ENCODE measurements at places on chromosomes 4 and X.

DNA sequence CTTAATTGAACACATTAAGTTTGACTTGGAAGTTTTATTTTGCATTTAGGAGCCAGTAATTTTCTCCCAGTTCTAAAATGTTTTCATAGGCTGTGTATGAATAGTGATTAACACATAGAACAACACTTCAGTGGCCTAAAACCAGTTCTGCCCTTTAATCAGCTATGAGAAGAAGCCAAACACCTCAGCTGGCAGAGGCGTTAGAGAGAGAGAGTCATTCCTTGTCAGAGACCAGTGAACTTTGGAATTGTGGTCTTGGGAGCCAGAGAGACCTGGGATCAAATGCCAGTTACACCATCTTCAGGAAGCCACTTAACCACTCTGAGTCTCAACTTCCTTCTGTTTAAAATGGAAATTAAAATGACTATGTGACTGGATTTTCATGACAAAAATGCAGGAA, 39.3 kb upstream of the PRPS2 start:
- DNase-seq = no peak

DNA sequence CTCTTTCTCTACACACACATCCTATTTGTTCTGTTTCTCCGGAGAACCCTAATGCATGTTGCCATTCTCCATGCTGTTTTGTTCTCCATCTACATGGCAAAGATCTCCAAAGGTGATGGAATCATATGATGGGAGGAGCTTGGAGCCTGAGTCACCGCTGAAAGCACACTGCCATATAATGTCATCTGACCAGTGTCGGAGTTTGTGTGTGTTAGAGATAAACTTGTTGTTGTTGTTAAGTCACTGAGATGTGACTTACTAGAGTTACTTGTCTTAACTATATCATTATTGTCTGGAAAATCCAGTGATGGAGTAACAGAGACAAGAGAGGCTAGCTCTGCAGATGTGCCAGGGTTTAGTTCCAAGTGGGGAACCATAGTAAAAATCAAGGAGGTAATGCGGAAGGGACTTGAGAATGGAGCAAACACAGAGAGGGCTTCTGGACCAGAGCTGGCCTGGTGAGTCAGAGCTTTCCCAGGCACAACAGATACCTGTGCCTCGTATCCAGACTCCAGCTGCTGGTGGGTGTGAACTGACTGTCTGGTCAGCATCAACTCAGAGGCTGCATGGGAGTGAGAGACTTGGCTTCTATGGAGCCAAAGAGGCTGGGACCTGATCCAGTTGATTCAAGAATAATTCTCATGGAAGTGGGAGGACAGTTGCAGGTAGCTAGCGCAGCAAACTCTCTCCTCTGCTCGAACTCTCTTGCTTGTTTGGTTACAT, 30.6 kb upstream of the CCKAR start:
- DNase-seq = no peak

- DNase-seq = no peak
Observed at GRCh38 chr4:8844976-8845690, 26.5 kb downstream of the HMX1 start.

GRCh38 chr4:33411182-33411581, 2691.0 kb downstream of the PCDH7 start:
- peak; percentile 19 for DNase-seq

GRCh38 chr4:138236037-138236436, 6.1 kb downstream of the SLC7A11 start:
- no peak for DNase-seq

- no peak for DNase-seq
Observed at GRCh38 chrX:123331859-123332258, 147.8 kb downstream of the GRIA3 start.

DNA sequence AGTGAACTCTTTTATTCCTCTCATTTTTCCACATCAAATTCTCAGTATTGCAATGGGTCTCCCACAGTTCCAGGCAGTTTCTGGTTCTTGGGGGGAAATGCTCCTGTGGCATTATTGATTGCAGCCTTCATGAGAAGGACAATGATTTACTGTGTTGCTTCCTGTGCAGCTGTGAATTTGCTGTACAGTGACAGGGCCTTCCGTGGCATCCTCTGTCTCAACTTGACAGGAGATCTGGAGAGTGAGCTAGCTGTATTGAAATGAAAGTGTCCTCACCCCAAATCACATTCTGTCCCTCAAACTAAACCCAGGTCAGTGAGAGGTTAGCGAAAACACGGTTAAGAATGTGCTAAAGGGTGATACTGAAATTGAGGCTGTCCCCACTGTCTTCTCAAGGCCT, 77.1 kb upstream of the ATOH1 start:
- no peak for DNase-seq

DNA sequence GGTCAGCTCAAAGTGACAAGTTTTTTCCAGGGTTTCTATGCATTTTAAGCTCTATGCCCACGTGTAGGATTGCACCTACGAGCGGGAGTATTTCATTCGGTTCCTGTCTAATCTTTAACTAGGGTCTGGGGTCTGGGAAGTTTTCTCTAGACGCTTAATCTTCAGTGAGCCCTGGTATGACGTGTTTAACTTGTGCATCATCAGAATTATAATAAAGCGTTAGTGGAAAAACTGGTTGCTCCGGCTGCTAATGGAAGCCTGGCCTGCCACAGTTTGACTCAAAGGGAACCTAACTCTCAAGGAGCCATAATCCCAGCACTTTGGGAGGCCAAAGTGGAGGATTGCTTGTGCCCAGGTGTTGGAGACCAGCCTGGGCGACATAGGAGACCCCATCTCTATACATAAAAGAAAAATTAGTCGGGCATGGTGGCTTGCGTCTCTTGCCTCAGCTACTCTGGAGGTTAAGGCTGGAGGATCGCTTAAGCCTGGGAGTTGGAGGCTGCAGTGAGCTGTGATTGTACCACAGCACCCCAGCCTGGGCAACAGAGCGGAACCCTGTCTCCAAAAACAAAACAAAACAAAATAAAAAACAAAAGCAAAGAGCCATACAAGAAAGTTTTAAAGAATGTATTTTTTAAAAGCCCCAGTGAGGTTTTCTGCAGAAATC, 30.2 kb downstream of the ARSD start:
- DNase-seq = no peak

- DNase-seq = no peak
Observed at GRCh38 chrX:68894142-68894512, 65.3 kb downstream of the EFNB1 start.

DNA sequence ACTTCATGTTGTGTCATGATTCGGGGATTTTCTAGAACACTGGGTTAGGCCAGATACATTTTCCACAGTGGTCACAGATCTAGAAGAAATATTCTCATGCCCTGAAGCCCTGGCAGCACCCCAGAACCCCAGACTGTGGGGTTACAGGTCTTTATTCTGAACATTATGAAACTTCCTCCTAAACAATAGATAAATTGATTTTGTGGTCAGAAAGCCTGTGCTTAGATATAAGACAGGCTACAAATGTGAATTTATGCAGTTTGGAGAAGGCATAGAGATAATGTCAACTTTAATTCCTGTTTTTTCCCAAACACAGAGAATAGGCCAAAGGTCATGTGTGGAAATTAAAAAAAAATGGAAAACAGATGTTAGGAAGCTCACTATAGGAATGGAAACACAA, 492.9 kb downstream of the SPRY1 start:
- no peak for DNase-seq

- DNase-seq = no peak
Observed at GRCh38 chr4:83782591-83782990, 246.7 kb downstream of the GPAT3 start.

- no peak for DNase-seq
Observed at GRCh38 chrX:68999356-68999755, 165.9 kb downstream of the PJA1 start.

DNA sequence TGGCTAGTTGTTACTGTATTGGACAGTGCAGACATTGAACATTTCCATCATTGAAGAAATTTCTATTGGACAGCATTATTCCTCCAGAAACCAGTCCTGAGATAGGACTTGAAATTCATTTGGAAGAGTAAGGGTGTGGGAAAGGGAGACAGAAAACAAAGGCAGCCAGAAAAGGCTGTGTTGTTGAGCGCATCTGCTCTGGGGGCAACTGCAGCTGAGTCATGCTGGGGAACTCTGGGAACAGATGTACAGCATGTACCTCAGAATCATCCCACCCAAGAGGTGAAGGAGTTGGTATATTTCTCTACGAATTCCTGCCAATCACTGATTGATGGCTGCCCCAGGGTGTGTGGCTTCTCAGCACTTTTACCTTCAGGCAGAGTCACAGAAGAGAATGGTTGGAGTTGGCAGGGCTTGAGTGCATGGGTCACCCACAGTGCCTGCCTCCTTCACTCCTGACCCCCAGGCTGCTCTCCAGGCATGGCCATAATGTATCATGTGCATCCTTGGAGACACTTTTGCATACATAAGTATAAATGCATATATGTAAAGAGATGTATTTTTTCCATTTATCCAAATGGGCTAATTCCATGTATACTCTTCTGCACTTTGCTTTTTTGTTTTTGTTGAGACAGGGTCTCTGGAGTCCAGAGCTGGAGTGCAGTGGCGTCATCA, 39.4 kb downstream of the GEMIN8 start:
- no peak for DNase-seq

GRCh38 chr4:6021831-6022606, 3.8 kb upstream of the C4orf50 start:
- DNase-seq = no peak

- DNase-seq = no peak
Observed at GRCh38 chrX:154123241-154124219, 20.5 kb upstream of the OPN1LW start.

- DNase-seq = peak; percentile 72
Observed at GRCh38 chr4:82469791-82470345, 39.5 kb downstream of the ENOPH1 start.

DNA sequence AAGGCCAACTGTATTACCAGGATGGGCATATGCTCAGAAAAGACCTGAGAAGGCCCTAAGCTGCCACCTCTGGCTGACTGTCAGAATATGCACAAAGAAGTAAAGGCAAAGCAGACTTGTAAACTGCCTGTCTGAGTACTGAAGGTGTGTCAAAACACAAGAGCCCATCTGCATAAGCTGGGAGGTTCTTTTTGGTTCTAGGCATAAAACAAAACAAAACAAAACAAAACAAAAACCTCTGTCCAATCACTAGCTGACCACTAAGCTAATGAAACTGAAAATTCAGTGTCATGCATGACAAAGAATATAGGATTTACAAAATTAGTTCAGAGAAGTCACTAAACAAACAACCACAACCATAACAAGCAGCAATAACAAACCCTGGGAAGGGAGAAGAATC, 20.6 kb downstream of the SH3D19 start:
- peak; percentile 4 for DNase-seq

DNA sequence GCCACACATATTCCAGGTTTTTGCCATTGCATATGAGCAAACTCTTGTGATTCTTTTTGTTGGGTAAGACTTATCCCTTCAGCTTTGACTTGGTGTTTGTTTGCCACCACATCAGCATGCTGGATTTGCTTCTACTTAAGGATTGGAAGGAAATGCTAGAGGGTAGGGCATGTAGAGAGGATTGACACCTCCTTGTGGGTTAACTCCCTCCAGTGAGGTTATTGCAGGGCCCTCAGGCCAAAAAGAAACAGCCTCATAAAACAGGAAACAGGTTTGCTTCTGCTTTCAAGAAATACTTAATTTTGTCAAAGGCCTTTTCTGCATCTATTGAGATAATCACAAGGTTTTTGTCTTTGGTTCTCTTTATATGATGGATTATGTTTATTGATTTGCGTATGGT, 15.2 kb upstream of the INPP4B start:
- DNase-seq = no peak

GRCh38 chrX:153460826-153461225, 9.6 kb downstream of the HAUS7 start:
- DNase-seq = peak; percentile 51

DNA sequence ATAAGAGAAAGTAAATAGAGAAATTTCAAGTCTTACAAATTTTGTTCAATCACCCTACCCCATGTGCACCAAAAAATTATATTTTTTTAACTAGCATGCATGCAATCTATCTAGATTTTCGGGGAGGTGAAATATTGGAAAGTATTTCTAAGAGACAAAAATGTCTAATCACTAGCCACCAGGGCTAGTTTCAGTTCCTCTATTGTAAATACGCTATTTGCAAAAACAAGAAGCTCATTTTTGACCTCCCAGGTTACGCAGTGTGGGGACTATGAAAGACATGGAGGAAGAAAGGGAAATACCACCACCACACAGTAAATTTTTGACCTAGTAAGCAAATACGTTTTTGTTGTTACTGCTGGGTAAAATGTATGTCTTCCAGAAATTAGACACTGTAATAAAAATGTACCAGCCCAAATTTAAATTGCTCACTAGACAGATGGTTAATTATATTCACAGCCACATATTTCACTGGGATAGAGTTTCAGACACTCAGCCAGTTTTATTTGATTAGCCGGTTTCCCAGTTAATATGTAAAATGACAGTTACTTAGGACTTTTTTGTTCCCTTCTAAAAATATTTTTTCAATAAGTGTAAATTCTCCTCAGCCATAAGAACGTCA, 2.2 kb downstream of the NEXMIF start:
- no peak for DNase-seq

GRCh38 chrX:104282166-104282725, 27.5 kb upstream of the ESX1 start:
- no peak for DNase-seq

DNA sequence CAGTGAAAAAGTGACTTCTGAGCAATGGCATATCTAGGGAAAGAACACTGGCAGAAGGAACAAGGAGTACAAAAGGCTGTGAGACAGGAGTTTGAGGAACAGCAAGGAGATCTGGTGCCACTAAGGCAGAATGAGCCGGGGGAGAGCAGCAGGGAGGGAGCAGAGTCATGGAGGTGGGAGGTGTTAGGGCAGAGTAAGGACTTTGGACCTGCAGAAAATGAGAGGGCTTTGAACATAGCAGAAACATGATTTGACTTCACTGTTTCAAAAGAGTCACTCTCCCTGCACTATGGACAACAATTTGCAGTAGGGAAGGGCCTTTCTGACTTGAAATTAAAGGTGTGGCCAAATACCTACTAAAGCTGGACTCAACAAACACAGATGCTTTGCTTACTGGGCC, 356.2 kb downstream of the ADGRL3 start:
- no peak for DNase-seq

GRCh38 chr4:159107203-159107925, 4.5 kb downstream of the RAPGEF2 start:
- no peak for DNase-seq

DNA sequence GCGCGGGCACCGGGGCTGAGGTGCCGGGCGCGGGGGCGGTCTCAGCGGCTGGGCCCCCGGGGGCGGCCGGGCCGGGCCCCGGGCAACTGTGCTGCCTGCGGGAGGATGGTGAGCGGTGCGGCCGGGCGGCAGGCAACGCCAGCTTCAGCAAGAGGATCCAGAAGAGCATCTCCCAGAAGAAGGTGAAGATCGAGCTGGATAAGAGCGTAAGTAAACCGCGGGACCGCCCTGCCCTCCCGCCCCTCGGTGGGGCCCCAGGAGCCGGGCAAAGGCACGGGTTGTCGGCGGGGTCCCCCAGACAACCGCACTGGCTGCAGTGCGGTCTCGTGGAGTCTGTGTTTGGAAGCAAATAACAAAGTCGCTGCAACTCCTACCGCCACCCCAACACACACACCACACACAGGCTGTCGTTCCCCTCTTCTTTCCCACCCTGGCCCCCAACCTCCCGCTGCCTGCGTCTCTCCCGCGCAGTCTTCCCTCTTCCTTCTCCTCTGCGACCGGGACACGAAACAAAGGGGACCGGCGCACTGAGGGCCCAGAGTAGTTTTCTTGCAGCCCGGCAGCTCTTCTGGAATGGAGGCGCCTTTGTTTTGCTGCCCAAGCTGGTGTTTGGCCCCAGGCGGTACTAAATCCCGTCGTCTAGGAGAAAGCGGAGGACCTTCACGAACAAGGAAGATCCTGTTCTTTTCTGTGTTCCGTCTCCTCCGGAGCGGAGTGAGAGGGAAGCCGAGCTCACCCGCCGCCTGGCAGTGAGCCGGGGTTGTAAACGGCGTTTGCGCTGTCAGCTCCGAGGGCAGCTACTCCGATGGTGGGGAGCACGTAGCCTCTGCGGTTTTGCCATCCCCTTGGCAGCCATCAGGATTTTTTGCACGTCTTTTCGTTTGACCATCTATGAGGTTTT, 788 bp downstream of the SAP30 start:
- peak; percentile 75 for DNase-seq
